ENCODE measurements at places on chromosomes 7 and 10.

GRCh38 chr10:26336979-26337378 lies 101.2 kb upstream of the APBB1IP start:
- DNase-seq, result no peak

DNA sequence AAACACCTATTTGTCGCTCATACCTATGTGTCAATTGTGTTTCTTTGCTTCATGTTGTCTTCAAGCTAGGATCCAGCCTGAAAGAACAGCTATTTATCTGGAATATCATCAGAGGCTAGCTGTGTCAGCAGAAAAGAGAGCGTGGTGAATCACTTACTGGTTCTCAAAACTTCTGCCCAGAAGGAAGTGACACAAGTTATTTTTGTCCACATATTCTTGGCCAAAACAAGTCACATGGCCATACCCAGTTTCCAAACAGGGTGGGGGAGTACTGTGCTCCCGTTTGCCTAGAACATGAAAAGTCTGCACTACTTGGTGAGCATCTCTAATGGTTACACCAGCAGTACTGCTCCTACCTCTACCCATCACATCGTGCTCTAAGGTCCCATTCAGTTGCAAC lies 160.9 kb upstream of the CSTF2T start:
- DNase-seq, result peak; percentile 90

GRCh38 chr7:78301407-78301806 lies 502.8 kb downstream of the PHTF2 start:
- DNase-seq, result peak; percentile 28

- DNase-seq, result no peak
Measured at GRCh38 chr10:15748126-15748525, 28.4 kb upstream of the ITGA8 start.

DNA sequence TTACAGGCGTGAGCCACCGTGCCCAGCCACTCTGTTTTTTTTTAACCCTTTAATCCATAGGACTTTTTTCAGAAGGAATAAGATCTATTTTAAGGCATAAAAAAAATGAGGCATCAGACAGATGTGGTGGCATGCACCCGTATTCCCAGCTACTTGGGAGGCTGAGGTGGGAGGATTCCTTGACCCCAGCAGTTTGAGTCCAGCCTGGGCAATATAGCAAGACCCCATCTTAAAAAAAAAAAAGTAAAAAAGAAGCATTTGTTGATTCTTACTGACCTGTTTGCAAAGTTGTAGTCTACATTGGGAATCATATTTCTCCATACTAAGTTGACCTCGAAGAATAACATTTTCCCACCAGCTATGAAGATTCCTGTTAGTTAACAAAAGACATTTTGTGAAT lies 38.6 kb downstream of the VCL start:
- DNase-seq, result no peak

Data from stromal cell of bone marrow (primary cell).